ENCODE measurements at places on chromosomes 11 and 22.

GRCh38 chr11:104844451-104844850 is 53.8 kb downstream of the CASP12 start:
- DNase-seq: no peak

DNA sequence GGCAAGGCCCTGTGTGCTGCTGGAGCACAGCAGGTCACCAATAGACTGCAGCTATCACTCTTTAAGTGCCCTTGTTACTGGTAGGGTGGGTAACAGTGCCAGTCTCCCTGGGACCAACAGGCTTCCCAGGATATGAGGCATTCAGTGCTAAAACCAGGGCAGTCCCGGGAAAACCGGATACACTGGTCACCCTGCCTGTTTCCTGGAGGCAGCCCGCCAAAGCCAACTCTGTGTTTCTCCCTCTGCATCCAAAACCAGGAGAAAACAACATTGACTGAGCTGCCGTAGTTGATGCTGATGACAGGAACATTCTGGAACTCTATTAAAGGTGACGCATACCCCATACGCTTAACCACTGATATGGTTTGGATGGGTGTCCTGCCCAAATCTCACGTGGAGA is 149.1 kb downstream of the SHANK2 start:
- DNase-seq: no peak

DNA sequence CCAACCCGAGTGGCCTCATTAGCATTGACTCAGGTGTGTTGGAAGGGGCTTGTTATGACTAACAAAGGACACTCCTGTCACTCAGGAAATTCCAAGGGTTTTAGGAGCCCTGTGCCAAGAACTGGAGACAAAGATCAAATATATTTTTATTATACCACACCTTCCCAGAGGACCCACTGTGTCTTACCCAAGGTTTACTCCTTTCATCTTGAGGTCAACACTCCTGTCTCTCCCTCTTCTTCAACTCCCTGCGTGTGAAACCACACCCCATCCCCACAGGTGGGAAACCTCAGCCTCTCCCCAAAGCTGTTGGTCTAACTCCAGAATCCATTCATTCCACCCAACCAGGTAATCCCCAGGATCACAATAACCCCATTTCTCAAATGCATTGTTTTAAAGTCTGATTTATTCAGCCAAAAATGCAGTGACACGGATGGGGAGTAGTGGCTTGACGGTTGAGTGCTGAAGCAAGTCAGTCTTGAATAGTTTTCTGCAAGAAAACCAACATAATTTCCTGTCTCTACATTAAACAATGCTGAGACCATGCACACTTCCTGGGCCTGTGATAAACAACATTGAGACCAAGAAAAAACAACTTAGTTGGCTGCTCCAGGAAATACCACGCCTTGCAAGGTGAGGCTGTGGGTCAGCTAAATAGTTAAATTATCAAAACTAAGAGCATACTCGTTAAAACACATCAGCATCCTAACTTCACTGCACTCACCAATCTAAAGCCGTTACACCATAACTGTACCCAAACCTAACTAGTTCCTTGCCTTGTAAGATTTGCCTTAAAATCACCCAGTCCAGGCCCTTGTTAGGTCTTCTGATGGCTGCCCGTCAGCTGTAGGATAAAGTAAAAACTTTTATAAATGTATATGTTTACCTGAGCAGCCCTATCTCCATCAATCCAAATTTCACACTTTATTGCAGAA is 38.5 kb upstream of the SPON1 start:
- DNase-seq: no peak

- DNase-seq: peak; percentile 77
Observed at GRCh38 chr22:37229805-37230672, 14.0 kb downstream of the RAC2 start.

DNA sequence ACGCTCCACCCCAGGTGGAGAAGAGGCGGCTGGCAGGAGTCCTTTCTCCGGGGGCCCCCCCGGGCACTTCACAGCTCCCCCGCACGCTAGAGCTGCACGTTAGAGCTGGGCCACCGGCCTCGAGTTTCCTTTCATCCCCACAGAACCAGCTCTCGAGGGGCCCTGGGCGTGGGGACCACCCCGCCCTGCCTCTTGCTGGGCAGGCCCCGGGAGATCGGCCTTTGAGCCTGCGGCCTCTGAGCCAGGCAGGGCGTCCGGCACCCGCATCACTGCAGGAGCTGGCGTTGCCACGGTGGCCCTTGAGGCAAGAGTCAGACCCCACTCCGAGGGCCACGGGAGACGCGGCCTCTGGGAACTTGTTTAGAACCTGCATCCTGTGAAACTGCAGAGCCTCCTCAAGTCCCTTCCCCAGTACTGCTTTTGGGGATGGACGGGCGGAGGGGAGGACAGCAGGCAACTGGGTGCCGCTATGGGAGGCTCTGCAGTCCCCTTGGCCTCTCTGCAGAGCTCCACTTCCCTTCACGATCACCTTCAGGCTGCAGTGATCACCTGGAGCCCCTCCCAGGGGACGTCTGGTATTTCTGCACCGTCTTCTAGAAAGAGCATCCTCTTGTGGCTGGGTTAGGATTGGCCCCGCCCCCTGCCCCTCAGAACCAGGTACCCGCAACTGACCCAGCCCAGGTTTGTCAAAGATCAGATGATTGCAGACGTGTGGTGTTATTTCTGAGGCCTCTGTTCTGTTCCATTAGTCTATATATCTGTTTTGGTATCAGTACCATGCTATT is 13.9 kb upstream of the GAL start:
- no peak for DNase-seq

- no peak for DNase-seq
Observed at GRCh38 chr22:33757041-33757801, 163.1 kb downstream of the LARGE1 start.

GRCh38 chr11:114192841-114193389 is 103.3 kb upstream of the NNMT start:
- DNase-seq: no peak

DNA sequence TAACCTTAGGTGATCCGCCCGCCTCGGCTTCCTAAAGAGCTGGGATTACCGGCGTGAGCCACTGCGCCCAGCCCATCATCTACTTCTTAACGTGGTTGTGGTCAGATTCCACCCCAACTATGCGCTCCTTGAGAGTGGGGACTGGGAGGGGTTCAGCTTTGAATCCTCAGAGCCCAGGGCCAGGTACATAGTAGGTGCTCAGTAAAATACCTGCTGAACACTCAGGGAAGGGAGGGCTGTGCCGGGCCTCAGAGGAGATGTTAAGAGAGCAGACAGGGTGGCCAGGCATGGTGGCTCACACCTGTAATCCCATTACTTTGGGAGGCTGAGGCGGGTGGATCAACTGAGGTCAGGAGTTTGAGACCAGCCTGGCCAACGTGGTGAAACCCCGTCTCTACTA is 1.2 kb upstream of the LGALS1 start:
- DNase-seq: no peak

DNA sequence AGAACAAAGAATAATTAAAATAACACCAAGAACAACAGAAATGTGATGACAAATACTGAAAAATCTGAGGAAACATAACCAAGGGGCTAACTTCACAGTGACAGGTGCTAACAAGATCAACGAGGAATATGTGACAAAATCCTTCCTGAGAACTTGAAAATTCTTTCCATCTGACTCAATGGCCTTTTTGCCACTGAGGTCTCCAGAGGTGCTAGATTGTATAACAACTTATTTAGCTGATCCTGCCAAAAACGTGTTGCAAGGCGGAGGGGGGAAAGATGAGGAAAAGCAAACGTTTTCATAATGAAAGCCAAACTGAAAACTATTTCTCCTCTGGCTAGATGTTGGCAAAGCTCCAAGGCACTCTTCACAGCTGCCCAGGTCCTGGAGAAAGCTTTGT is 364.5 kb downstream of the NTM start:
- DNase-seq: no peak

- no peak for DNase-seq
Observed at GRCh38 chr11:17209939-17210245, 2.1 kb upstream of the PIK3C2A start.

DNA sequence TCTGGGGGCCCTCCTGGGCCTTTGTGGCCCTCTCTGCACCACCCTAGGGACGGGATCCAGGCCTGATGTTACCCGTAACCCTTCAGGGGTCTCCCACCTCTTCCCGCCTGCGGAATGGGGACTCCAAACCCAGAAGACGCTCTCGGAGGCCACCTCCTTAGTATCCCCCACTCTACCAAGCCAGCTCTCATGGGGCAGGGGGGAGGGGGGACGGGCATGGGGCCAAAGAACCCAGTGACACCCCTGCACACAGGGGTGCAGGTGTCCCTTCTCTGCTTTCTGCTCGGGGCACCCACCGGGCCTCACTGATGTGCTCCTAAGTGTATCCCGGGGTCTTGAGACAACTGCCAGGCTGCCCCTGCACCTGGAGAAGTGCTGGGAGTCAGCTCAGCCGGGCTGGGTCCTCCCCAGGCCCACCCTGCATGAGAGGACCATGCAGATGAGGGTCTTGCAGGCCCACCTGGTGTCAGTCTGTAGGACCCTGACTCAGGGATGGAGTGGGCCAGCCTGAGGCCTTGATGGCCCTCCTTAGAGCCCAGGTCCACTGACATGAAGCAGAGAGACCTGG is 176.9 kb downstream of the IGLL1 start:
- no peak for DNase-seq

DNA sequence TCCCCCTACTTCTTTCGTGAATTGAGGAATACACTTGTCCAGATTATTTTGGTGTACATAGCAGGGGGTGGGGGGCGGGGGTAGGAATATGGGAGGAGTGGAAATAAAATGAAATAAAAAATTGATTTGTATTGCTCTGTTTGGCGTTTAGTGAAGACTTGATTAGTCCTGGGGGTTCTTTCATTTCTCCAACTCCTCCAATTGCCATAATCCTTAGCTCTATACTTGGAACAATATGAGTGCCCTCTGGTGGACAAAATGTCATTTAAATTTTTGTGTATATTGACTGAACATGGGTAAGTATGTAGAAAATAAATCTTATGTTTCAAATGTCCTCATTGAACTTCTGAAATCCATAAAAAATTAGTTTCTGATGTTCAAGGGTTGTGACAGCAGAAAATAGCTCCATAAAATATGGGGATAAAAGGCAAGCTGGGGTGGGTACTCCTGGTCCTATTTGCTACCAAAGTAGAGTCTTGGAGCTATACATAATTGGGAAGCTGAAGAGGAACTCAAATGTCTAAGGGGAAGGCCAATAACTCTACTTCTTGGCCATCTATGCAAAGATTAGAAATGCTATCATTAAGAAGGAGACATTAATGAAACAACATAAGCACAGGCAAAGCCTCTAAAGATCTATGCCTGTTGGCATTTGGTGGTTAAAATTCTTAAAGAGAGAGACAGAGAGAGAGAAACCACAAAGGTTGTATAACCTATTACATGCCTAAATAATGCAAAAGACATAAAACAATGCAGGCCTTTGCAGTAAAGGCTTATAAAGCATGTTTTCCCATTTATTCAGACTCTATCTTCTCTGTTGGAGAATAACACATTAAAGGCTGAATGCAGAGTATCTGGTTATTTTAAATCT is 421.6 kb downstream of the METTL15 start:
- DNase-seq: no peak

GRCh38 chr11:108984523-108984922 is 319.7 kb downstream of the DDX10 start:
- no peak for DNase-seq

DNA sequence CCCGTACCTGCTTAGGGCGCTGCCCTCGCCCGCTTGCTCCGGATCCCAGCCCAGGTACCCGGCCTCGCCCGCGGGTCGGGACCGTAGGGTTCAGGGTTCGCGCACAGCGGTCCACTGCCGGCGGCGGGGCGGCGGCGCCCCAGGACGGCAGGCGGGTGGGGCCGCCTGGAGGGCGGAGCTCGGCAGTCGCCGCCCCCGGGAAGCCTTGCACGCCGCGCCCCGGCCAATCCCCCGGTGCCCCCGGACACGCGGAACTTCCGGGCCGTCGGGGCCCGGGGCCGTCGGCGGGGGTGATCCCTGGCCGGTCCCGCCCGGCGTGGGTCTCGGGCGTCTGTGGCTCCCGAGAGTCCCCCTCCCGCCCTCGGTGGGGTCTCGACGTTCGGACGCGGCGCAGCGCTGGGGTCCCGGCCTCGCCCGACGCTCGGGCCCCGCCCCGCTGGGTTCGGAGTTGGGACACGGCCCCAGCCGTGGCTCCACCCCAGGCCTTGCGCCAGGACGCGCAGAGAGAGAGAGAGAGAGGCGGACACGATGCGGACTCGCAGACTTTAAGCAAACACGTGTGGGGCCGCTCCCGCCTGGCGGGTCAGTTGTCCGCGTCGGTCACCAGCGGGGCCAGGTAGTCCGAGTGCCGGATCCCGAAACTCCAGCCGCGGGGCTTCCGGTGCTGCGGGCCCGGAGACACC is at the start of gene TYMP:
TYMP (minus strand) TSS at position 116 of the 683 bp plus-strand sequence. CDS start 303 bp downstream, outside the sequence.
- no peak for DNase-seq

- DNase-seq: no peak
Observed at GRCh38 chr22:28465841-28466240, 213.8 kb downstream of the TTC28 start.

- DNase-seq: no peak
Observed at GRCh38 chr11:119422809-119423508, at the start of gene THY1. Gene THY1 (minus strand): TSS chr11:119423172. CDS start chr11:119420905, 2,267 bp downstream.

DNA sequence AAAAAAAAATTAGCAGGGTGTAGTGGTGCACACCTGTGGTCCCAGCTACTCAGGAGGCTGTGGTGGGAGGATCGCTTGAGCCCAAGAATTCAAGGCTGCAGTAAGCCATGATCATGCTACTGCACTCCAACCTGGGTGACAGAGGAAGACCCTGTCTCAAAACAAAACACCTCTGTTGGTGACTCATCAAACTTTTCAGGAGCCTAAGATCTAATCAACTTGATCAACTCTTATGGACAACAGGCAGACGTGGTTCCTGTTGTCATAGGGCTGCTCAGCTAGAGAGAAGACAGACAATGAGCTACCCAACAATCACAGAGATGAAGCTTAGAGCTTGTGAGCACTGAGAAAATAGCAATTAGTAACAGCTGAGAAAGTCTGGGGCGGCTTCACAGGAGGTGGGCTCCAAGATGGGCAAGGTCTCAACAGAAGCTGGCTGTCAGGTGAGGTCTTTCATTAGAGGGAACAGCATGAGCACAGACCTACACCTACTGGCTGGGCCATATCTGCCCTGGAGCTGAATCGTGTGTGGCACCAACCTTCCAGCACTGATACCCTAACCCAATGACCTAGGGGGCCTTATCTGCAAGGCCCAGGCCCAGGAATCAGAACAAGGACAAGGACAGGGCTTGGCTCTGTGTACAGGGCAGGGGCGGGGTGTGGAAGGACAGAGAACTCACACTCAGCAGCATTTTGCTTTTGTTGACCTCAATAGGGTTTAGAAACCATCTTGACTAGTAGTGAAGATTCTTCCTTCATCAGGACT is 7.2 kb upstream of the UCP3 start:
- DNase-seq: no peak

GRCh38 chr11:84890676-84891075 is 736.5 kb downstream of the DLG2 start:
- no peak for DNase-seq

- DNase-seq: no peak
Observed at GRCh38 chr11:76839311-76839710, 21.4 kb upstream of the ACER3 start.

GRCh38 chr11:208181-208916 is 841 bp downstream of the RIC8A start:
- peak; percentile 53 for DNase-seq

GRCh38 chr11:75518771-75519653 is 6.7 kb downstream of the GDPD5 start:
- DNase-seq: no peak

- no peak for DNase-seq
Observed at GRCh38 chr11:20353829-20354434, 9.6 kb upstream of the HTATIP2 start.

- no peak for DNase-seq
Observed at GRCh38 chr22:42769574-42770447, 49.1 kb upstream of the A4GALT start.

GRCh38 chr11:100876815-100877520 is 189.9 kb downstream of the ARHGAP42 start:
- no peak for DNase-seq

GRCh38 chr11:88555829-88556202 is 218.3 kb upstream of the CTSC start:
- DNase-seq: no peak
